ENCODE measurements at places on chromosomes 12 and 14. TPM values are rescaled to one million over a fixed set of nuclear protein-coding genes. Genes with fewer than 3 reads are reported as not detected.

The CINP gene
- 25.9 TPM for total RNA-seq

The TTC9 gene
- 2.7 TPM for total RNA-seq

The SRRM4 gene
- 0.88 TPM for total RNA-seq

The TAS2R43 gene
- 0.36 TPM for total RNA-seq

The HOXC6 gene
- 17.1 TPM for total RNA-seq

The BCL2L14 gene
- total RNA-seq, result not detected

The CBLN3 gene
- total RNA-seq, result 4.3 TPM

The PKP2 gene
- total RNA-seq, result 1.4 TPM

DNA sequence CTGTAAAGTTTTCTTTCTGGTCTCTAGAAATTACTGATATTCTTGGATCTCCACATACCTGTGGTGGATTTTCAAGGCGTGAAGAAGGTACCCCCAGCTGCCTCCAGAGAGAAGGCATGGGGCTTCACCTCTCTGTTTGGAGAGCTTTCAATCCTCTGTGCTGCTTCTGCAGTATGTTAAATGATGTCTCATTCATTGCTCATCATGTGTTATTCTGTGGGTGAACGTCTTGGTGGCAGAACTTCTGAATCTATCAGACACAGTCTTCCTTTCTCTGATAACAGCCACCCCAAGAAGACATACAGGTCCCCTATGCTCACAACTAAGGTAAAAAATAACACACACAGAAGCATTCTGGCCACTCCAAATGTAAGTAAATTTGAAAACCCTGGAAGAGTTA is 221.3 kb upstream of the TMEM260 start:
- no peak overlapping the region for H3K4me3 ChIP-seq
- peaks cover 5% of the 10 kb centered on the region for H3K4me1 ChIP-seq
- no peak for DNase-seq
- no peak overlapping the region for H3K27ac ChIP-seq
- H3K36me3 ChIP-seq, result no peaks in the 10 kb centered on the region

GRCh38 chr12:100675432-100675831 is 101.9 kb downstream of the GAS2L3 start:
- no peak overlapping the region for H3K4me3 ChIP-seq
- no peak overlapping the region for H3K27ac ChIP-seq
- no peaks in the 10 kb centered on the region for H3K36me3 ChIP-seq

DNA sequence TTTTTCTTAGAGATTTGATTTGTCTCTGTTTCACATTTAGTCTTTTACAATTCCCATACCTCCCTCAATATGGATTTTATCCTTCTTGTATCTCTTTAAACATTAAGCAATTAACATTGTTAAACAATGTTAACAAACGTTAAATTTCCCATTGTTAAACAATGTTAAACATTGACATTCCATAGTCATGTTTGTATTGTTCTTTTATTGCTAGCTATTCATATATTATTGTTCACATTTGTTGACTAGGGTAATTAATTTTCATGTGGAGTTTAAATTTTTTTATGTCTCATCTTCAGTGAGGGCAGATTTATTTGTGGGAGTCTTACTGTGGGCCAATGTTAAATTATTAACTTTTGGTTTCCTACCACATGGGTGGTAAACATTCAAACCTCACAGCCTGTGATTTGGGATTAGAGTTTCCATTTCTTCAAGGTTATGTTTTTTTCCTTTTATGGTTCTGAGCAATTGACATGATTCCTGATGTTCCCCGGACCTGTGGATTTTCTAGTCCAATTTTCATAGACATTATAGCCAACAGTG is 294.3 kb downstream of the ALG10B start:
- no peak overlapping the region for H3K4me3 ChIP-seq
- H3K27ac ChIP-seq, result no peak overlapping the region
- no peak for DNase-seq
- no peaks in the 10 kb centered on the region for H3K36me3 ChIP-seq
- no peaks in the 10 kb centered on the region for H3K27me3 ChIP-seq
- H3K4me1 ChIP-seq, result no peaks in the 10 kb centered on the region

DNA sequence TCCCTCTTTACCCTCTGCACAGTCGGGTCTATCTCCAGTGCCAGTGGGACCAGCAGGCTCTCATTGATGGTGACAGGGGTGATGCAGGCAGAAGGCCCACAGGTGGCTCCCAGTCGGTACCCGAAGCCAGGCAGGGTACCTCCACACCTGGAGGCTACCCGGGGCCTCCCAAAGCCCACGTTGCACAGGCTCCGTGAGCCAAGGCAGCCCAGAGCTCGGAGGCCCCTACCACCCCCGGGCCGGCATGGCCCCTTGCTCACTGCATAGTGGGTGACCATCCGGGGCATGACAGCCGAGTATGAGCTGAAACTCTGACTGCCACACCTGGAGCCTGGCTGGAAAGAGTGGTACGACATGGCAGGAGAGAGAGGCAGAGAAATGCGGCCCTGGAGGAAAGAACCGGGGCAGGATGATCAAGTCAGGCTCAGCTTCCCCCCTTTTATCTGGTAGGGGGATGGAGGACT is at the start of gene KRT82:
TSS of gene KRT82 (minus strand) at position 414 of the 464 bp plus-strand sequence. CDS start at position 356, 58 bp downstream.
- H3K4me1 ChIP-seq, result no peaks in the 10 kb centered on the region
- no peaks in the 10 kb centered on the region for H3K36me3 ChIP-seq
- DNase-seq, result no peak
- no peak within 1 kb of the TSS for H3K27ac ChIP-seq
- H3K4me3 ChIP-seq, result no peak within 1 kb of the TSS

GRCh38 chr12:101414533-101415119 is 7.1 kb upstream of the ARL1 start:
- no peaks in the 10 kb centered on the region for H3K27me3 ChIP-seq
- H3K36me3 ChIP-seq, result no peaks in the 10 kb centered on the region
- DNase-seq, result no peak

- H3K4me1 ChIP-seq, result no peaks in the 10 kb centered on the region
- H3K36me3 ChIP-seq, result no peaks in the 10 kb centered on the region
- DNase-seq, result no peak
- no peak overlapping the region for H3K27ac ChIP-seq
These were observed 18.6 kb upstream of the DCAF5 start for GRCh38 chr14:69171569-69171968.

- no peak overlapping the region for H3K4me3 ChIP-seq
- no peak for DNase-seq
- H3K4me1 ChIP-seq, result no peaks in the 10 kb centered on the region
- no peak overlapping the region for H3K27ac ChIP-seq
- peaks cover 3% of the 10 kb centered on the region for H3K36me3 ChIP-seq
- no peaks in the 10 kb centered on the region for H3K27me3 ChIP-seq
These were observed 8.3 kb downstream of the AP5M1 start for GRCh38 chr14:57277062-57277461.

DNA sequence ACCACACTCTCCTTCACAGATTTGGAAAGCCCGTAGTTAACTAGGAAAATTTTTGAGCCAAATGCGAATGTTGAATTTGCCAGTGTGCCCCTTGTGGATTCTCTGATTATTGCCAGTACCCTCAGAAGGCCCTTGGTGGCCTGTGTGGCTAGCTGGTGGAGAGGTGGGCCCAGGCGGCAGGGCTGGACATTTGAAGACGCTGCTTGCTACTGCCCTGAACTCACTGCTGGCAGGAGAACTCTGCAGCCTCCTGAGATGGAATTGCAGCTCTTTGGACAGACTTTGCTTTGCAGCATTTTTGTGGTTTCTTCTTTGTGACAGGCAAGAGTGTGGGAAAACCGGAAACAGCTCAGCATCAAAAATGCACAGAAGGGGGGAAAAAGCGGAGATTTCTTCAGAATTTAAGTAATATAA is 97.6 kb downstream of the TGFB3 start:
- H3K27ac ChIP-seq, result no peak overlapping the region
- H3K27me3 ChIP-seq, result no peaks in the 10 kb centered on the region
- no peaks in the 10 kb centered on the region for H3K36me3 ChIP-seq
- no peak overlapping the region for H3K4me3 ChIP-seq
- H3K4me1 ChIP-seq, result no peaks in the 10 kb centered on the region

- H3K27ac ChIP-seq, result no peak overlapping the region
- no peaks in the 10 kb centered on the region for H3K36me3 ChIP-seq
- H3K4me1 ChIP-seq, result no peaks in the 10 kb centered on the region
- DNase-seq, result no peak
These were observed 256.4 kb upstream of the PWP1 start for GRCh38 chr12:107429006-107429705.

DNA sequence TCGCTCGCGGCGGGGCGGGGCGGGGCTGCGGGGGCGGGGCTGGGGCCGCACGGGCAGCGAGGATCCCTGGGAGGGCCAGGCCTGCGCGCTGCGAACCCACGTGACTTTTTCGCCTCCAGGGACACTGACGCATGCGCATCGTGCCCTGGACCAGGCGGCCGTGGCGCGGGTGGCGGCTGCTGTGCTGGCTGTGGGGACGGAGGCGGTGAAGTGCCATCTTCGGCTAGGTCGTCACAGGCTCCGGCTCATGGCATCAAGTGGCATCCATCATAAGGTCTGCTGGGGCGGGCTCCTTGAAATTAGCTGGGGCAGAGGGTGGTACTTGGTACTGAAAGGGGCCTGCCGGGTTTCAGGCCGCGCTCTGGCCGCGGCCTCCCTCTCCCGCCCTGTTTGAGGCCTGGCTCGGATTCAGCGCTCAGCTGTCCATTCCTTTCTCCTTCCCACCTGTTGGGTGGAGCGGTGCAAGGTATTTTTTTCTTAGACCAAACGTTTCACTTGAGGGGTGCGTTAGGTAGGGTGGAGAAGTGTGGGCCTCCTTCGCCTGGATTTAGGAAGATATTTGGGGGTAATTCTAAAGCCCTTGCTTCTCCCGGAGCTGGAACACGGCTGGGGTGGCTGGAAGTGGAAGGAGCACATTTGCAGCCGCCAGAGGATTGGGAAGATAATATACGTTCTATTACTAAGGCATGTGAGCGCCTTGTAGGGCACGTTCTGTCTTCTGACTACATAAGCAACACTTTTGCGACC is at the start of gene PRPF39:
TSS of gene PRPF39 (plus strand) at position 141 of the 747 bp plus-strand sequence. CDS start 11,124 bp downstream, outside the sequence.
- H3K27me3 ChIP-seq, result no peaks in the 10 kb centered on the region
- DNase-seq, result peak; percentile 98
- H3K36me3 ChIP-seq, result no peaks in the 10 kb centered on the region
- H3K27ac ChIP-seq, result peak within 1 kb of the TSS; percentile 0

Data from aorta (tissue), 5 donors.